ENCODE measurements at places on chromosomes 7 and 10. TPM values are rescaled to one million over a fixed set of nuclear protein-coding genes. Genes with fewer than 3 reads are reported as not detected.

The RNF148 gene
- total RNA-seq, result 0.27 TPM

The PRKCQ gene
- total RNA-seq, result 0.12 TPM

DNA sequence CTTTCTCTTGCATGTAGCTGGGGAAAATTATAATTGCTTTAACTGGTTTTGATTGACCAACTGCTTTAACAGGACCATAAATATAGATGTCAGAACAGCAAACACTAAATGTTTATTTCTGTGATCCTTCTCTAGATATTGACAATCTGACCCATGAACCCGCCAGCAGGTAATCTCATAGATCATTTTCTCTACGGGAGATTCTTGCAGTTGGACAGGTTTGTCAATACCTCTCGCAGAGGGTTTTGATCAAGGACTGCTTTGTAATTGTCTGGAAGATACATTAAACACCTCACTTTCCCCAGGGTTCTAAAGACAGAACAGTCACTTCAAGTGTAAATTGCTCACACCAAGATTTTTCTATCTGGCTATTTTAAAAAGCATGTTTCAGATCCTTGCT, 235.8 kb upstream of the RHOBTB1 start:
- DNase-seq, result no peak

The SFRP5 gene
- 1.6 TPM for total RNA-seq

- DNase-seq, result no peak
These were observed 49.1 kb upstream of the PDLIM1 start for GRCh38 chr10:95339863-95340262.

DNA sequence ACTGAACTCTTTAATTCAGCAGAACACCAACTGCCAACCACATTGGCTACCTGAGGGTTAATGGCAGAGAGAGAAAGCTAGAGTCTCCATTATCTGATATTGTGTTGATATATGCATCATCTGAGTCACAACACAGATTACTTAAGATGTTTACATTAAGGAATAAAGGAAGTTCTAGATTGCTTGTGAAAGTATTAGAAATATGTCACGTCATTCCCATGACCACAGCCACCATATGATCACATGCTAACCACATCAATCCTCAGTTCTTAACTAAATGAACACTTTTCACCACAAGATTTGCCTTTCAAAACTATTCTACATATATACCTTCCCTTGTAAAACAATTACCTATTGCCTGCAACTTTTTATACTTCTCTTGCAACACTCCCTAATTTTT, 337.9 kb downstream of the FGFR2 start:
- no peak for DNase-seq

GRCh38 chr10:71701496-71702132, 18.0 kb downstream of the C10orf105 start:
- DNase-seq, result no peak

DNA sequence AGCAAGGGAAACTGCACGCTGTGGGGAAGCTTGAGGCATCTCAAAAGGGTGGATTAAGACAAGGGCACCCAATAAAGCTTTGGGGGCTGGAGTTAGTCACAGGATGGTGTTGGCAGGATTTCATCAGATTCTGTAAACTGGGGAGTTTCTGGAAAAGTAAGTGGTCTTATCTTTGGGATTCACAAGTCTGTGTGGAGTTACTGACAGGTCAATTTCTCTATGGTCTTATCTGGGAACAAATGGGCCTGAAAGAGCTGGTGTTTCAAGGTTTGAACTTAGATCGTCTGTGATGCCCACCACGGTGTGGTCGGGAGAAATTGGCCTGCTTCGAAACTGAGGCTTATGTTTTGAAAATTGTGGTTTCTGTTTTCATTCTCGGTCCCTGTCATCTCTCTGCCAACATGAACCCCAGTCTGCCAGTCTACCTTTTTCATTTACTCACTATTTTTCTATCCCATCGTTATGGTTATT, 23.8 kb upstream of the AOAH start:
- DNase-seq, result no peak

GRCh38 chr7:152924238-152924637, 164.7 kb downstream of the ACTR3B start:
- DNase-seq, result no peak

DNA sequence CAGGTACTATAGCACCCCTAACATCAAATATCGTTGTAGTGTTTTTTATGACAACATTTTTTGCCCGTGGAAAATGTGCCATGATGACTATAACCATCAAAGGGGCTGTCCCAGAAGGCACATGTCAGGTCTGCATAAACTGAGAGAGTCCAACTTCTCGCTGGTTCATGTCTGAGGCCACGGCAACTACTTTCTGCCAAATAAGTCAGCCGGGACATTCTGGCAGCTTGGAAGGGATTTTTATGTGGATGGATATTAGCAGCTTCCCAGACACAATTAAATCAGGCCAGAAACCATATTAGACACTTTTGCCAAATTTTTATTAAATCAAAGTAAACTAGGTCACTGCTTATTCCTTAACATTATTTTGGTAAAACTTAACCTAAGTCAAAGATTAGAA, 477.4 kb upstream of the FZD8 start:
- no peak for DNase-seq

- DNase-seq, result no peak
These were observed 145.4 kb downstream of the LRRC4 start for GRCh38 chr7:127885843-127886242.

DNA sequence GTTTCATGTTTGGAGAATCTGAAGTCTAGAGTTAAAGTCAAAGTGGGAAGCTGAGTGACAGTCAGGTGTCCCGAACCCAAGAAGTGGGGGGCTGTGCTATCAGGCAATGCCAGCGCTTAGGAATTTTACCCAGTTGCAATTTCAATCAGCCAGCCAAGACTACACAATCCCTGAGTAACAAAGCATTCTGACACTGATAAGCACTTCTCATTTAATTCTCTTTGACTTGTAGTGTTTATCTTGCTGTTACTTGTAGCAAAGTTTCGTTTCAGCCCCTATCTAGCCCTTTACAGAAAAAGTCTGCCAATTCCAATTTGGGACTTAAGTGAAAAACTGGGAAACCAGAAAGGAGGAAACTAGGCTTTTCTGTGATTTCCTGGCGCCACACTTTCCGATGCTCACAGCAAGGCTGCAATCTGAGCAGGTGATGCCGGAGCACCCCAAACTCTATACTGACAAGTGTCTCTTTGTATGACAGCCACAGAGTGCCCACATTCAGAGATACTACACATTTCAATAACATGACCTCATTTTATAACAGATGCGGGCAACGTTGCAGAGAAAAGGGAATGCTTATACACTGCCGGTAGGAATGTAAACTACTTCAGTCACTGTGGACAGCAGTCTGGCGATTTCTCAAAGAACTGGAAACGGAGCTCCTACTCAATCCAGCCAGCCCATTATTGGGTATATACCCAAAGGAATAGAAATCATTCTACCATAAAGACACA, 61.0 kb downstream of the ITIH5 start:
- no peak for DNase-seq

GRCh38 chr7:116180302-116180701, 30.0 kb upstream of the TES start:
- DNase-seq, result no peak

DNA sequence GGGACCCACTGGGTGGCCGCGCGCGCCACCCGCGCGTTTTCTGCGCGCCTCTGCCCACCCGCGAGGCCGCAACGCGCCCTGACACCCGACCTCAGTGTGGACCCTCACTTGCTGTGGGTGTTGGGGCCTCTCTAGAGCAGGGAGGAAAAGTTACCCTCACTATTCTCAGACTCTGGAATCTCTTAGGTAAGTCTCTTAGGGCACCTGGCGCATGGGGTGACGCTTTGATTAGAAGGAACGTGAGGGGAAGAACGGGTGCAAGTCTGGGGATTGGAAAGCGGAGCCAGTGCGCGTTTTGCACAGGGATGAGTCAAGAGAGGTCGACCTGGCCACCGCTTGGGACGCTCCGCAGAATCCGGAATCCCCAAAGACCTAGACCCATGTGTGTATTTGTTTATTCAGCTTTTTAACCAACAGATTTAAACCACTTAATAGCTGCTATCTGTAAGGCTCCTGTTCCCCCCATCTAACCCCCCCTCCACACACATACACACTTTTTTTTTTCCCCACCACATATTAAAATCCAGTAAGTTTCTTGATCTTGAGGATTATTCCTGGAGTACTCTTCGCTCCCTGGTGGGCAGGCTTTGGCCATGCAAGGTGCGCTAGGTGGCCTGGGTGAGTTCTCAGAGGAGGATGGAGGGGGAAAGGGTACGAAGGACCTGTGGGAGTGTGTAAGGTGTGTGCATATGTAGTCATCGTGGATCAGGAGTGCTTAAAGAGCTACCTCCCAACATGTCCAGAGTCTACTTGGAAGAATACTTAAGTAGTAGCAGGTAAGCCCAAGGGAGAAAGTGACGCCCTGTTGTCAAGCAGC, 169.1 kb upstream of the PPP1R3A start:
- peak; percentile 57 for DNase-seq

The PRKAR2B gene
- total RNA-seq, result 1.4 TPM

GRCh38 chr10:48495282-48496045, 109.4 kb downstream of the ARHGAP22 start:
- no peak for DNase-seq

The FRAT1 gene
- 8.2 TPM for total RNA-seq

The GNGT1 gene
- not detected for total RNA-seq

The CPXM2 gene
- total RNA-seq, result 1.2 TPM

DNA sequence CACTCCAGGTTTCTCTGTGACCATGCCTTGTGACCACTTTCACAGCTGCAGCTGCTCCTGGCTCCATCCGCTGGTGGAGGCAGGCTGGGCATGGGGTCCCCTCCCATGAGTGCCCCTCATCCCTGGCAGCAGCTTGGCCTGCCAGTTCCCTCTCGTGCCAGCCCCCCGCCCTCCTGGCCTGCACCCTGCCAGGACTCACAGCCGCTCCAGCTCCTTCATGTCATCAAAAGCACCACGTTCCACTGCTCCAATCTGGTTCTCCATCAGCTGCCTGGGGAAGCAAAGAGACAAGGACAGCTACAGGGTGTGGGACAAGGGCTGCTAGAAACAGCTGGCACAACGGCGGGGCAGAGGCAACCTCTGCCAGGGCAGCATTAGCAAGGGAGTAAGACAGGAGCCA, 22.6 kb downstream of the SLIT1 start:
- DNase-seq, result no peak

The EPHB6 gene
- 1.5 TPM for total RNA-seq

GRCh38 chr10:99689461-99689860, 30.2 kb downstream of the ENTPD7 start:
- DNase-seq, result no peak

DNA sequence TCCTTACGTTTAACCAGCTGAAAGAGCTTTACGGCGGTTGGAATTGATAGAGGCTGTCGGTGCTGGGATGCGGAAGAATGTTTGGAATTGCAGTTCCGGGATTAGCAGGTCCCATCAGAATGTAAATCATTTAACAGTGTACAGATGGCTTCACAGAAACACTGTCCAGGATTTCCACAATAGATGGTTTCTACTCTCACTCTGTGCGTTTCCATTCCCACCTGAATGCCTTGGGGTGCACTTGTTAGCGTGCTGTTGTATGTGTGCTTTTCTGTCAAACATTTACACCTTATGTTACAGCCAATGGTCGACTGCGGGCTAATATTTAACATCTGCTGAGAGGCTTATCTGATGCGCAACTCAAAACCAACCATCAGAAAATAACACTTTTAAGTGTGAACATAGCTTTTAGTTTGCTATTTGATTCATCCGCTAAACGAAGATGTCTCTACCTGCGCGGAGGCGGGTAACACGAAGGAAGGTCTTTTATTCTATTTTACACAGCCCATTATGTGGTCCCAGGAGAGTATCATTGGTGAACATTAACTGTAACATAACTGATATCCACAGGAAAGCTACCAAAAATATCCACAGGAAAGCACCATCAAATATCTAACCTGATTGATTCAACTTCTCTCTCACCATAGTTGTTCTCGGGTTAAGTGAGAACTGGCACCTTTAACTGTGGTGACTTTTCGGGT, 179.0 kb downstream of the PRPF18 start:
- no peak for DNase-seq

The SLC13A4 gene
- total RNA-seq, result 0.19 TPM

The GALNT17 gene
- 0.12 TPM for total RNA-seq

- no peak for DNase-seq
These were observed 286.9 kb upstream of the DKK1 start for GRCh38 chr10:52027055-52027705.

- no peak for DNase-seq
These were observed 19.9 kb upstream of the FAM180A start for GRCh38 chr7:135768467-135768866.

DNA sequence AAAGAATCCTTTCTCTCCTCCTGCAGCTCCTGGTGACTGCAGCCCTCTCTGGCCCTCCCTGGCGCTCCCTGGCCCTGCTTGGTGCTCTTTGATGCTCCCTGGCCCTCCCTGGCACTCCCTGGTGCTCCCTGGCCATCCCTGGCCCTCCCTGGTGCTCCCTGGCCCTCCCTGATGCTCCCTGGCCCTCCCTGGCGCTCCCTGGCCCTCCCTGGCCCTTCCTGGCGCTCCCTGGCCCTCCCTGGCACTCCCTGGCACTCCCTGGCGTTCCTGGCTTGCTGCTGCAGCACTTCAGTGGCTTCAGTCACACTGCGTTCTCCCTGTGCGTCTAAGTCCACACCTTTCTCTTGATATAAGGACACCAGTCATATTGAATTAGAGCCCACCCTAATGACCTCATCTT, 15.2 kb upstream of the FGFR2 start:
- DNase-seq, result no peak

GRCh38 chr7:41685684-41686083, 17.2 kb downstream of the INHBA start:
- DNase-seq, result no peak

DNA sequence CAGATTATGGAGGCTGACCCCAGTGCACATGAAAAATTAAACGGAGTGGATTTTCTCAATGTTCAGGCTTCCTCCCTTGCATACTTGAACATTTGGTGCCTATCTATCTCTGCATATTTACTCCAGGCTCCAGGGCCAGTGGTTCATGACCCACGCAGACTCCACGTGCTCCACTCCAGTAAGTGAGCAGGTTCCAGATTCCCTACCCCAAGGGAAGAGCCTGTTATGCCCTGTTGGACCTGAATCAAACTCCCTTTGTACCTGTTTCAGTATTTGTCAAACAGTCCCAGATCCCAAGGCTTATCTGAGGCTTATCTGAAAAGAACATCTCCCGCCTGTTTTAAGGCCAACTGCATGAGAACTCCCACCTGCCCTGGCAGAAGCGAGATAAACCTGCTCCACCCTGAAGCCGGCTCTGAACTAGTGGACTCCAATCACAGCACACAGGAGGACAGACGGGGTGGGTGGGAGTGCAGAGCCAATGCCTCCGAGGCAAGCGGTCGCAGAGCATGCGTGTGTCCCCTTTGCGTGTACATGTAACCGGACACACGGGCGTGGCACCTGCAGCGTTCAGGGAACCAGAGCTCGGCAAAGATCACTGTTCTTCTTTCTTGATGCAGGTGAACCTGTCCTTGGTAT, 2.3 kb upstream of the FUOM start:
- peak; percentile 64 for DNase-seq

- no peak for DNase-seq
These were observed 162.4 kb downstream of the TCERG1L start for GRCh38 chr10:131149111-131149510.

The ELN gene
- total RNA-seq, result 3.0 TPM

The BLNK gene
- 19.0 TPM for total RNA-seq

The EPO gene
- 0.20 TPM for total RNA-seq

- no peak for DNase-seq
These were observed 100.8 kb downstream of the CUBN start for GRCh38 chr10:17028798-17029197.

The MSMB gene
- total RNA-seq, result 0.84 TPM

Measured in right lobe of liver (tissue), 6 donors.